Retina (tissue), 1 donor: ENCODE measurements at places on chromosomes 7 and 10.

DNA sequence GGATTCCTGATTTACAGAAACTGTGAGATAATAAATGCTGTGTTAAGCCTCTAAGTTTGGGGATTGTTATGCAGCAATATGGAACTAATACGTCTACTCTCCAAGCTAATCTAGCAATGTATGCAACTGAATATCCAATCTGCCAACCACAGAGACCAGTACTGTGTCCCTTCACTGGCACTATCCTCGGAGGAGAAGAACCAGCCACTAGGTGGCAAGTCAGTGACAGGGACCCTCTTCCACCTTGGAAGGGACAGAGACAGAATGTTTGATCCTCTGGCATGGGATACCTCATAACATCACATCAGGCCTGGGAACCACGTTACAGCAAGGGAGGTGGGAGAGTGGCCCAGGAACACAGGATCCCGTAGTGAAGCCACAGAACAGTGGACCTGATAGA, 96.4 kb downstream of the CREM start:
- DNase-seq, result no peak

DNA sequence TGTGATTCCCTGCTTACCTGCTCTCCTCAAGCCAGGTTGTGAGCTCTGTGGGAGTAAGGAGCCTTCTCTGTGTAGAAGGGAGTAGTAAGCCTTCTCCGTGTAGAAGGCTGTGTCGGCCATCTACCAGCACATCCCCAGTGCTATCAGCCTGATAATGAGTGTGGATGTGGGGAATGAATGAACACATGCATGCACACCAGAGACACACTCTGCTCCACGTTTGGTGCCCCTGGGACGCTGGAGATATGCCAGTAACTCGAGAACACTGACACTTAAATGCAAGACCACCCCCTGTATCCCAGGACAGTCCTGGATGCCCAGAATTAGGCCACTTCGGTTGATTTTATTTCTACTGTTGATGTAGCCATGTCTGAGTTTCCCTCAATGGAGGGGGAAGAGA, 21.1 kb upstream of the GPR26 start:
- DNase-seq, result no peak

- no peak for DNase-seq
Measured at GRCh38 chr7:28155019-28155660, 25.5 kb downstream of the JAZF1 start.

GRCh38 chr7:100830396-100830795, 3.1 kb upstream of the EPHB4 start:
- DNase-seq, result no peak

GRCh38 chr10:11441151-11441535, 170.3 kb downstream of the USP6NL start:
- no peak for DNase-seq

DNA sequence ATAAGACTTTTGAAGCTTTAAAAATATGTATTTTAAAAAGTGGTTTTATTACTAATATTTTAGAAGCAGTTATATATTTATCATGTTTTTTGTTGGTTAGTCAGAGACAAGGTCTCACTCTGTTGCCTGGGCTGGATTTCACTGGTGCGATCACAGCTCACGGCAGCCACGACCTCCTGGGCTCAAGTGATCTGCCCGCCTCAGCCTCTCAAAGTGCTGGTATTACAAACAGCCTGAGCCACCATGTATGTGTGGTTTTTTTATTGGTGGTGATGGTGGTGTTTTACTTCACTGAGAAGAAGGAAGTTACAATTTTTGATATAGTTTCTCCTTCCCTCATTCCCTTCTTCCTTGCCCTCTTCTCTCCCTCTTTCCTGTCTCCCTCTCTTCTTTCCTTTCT, 13.4 kb downstream of the NHLRC2 start:
- DNase-seq, result no peak

DNA sequence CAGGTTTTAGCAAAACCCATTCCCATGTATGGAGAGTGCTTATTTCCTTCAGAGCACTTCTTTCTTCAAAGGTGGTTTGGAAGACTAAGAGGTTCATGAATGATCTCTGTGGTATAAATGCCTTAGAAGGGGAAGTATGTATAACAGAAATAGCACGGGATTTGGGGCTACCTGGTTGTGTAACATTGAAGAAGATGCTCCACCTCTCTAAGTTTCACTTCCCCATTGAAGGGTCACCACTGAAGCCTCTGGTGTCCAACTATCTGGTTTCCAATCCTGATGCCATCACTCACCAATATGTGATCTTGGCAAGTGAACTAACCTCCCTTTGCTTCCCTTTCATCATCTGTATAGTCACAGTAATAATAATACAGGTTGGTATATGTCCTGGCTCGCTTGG, 37.2 kb downstream of the CYCS start:
- no peak for DNase-seq

DNA sequence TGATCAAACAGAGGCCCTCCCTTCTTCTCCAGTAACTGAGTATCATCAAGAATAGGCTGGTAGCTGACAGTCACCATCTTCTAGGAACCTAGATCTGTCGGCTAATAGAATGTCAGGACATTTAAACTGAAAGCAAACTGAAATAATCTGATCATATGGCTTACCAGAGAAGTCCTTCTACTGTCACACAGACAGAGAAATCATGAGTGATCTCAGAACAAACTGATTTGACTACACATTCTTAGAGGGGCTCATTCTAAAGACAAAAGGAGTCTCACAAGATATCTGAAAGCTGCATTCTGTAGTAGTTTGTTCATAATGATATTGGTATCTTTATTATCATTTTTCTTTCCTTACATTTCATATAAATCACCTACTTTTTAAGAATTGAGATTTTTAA, 130.9 kb upstream of the ADCY1 start:
- no peak for DNase-seq

- peak; percentile 97 for DNase-seq
Measured at GRCh38 chr10:3172446-3173170, at the start of gene PITRM1. TSS of gene PITRM1 (minus strand) at chr10:3172782. CDS start at chr10:3172772, 10 bp downstream.

DNA sequence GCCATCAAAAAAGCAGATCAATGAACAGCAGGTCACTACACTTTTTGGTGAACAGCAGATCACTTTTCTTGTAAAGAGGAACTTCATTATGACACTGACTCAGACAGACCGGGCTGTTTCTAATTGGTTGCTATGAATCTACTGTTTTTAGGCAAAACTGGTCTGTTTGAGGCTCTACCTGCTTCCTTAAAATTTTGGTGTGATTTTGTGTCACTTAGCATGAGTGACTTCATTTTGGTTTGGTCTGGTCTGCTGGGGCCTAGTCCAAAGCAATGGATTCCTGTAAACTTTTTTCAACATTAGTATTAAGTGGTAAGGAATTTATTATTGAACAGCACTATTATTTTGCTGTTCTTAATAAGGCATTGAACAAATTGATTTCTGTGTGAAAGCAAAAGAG, 41.8 kb upstream of the C10orf71 start:
- no peak for DNase-seq

GRCh38 chr7:117572856-117573620, 93.2 kb downstream of the CFTR start:
- DNase-seq, result no peak

GRCh38 chr7:94632338-94633013, 23.5 kb downstream of the SGCE start:
- DNase-seq, result no peak

- no peak for DNase-seq
Measured at GRCh38 chr7:75658369-75658768, 80.4 kb downstream of the HIP1 start.

DNA sequence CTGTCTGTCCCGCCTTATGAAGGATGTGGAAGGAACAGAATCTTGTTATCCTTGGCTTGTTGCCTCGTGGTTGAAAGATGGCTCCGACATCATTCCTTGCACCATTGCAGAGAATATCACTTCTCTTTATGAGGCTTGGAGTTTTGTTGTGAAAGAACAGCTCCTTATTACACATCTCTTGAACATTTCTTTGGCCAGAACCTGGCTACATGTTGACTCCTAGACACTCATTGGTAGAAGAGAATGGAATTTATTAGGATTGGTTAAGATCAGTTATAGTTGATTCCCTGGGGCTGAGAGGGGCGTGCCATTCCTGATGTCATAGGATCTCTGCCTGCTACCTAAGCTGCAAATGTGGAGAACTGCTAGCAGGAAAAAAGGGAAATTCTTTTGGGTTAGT, 180.5 kb upstream of the CTBP2 start:
- DNase-seq, result no peak

- peak; percentile 25 for DNase-seq
Measured at GRCh38 chr7:116209561-116210070, 723 bp upstream of the TES start.
